SK-N-SH (cell line): ENCODE measurements at places on chromosomes 7 and 10. TPM values are rescaled to one million over a fixed set of nuclear protein-coding genes. Genes with fewer than 3 reads are reported as not detected.

DNA sequence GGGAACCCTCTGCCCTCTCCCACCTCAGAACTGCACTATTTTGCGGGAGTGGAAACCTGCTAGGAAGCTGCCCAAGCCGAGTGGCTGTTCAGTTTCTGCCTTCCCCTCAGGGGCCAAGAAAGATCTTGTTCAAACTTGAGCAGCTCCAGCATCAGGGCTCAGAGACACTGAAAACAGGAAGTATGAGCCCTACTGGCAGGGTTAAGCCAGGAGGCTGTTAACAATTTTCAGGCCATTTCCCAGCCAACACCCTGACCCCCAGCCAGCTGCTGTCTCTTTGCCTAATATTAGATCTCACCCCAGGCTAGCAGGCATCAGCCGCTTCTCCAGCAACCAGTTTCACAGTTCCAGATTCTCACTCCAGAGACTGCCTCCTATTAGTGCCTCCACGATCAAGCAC is 9.2 kb downstream of the PLAU start:
- no peak overlapping the region for H3K4me3 ChIP-seq
- H3K27me3 ChIP-seq, result no peaks in the 10 kb centered on the region
- peaks cover 4% of the 10 kb centered on the region; the same call in 1 of the 2 replicates for H3K4me1 ChIP-seq
- peak; percentile 64 for DNase-seq
- peaks cover 9% of the 10 kb centered on the region; the same call in 1 of the 2 replicates for H3K36me3 ChIP-seq

DNA sequence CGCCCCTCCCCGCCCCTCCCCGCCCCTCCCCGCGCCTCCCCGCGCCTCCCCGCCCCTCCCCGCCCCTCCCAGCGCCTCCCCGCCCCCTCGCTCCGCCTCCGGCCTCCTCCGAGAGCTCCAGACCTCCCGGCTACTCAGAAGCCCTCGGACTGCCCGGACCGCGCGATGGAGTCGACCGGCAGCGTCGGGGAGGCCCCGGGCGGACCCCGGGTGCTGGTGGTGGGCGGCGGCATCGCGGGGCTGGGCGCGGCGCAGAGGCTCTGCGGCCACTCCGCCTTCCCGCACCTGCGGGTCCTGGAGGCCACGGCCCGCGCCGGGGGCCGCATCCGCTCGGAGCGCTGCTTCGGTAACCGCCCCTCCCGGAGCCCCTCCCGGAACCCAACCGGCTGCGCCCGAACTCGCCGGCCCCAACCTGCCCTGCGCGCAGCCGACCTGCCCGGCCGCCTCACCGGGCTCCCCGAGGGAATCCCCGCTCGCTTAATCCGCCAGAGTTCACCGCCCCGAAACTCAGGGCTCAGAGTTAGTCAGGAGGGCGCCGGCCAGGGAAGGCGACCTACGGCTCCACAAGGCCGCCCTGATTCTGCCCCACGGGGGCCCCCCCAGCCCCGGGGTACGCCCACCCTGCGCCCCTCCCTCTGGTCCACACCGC is at the start of gene PAOX:
Gene PAOX (plus strand): TSS at position 111 of the 649 bp plus-strand sequence. CDS start 55 bp downstream, at position 166.
- H3K27me3 ChIP-seq, result no peaks in the 10 kb centered on the region
- H3K27ac ChIP-seq, result peak within 1 kb of the TSS; percentile 67; the same call in 1 of the 2 replicates
- peak; percentile 93 for DNase-seq
- H3K4me3 ChIP-seq, result peak within 1 kb of the TSS; percentile 76

- H3K4me1 ChIP-seq, result no peaks in the 10 kb centered on the region
- H3K4me3 ChIP-seq, result no peak overlapping the region
- H3K27ac ChIP-seq, result no peak overlapping the region
- DNase-seq, result no peak
These were observed 61.0 kb upstream of the TMEM248 start for GRCh38 chr7:66859794-66860645.

- H3K36me3 ChIP-seq, result no peaks in the 10 kb centered on the region
- no peak overlapping the region for H3K27ac ChIP-seq
- H3K27me3 ChIP-seq, result no peaks in the 10 kb centered on the region
- DNase-seq, result no peak
- H3K4me1 ChIP-seq, result no peaks in the 10 kb centered on the region
- H3K4me3 ChIP-seq, result no peak overlapping the region
These were observed 49.7 kb downstream of the SDHAF3 start for GRCh38 chr7:97167176-97167575.

GRCh38 chr10:82925547-82925946 is 1050.6 kb downstream of the NRG3 start:
- DNase-seq, result no peak
- no peaks in the 10 kb centered on the region for H3K36me3 ChIP-seq
- H3K4me3 ChIP-seq, result no peak overlapping the region
- no peaks in the 10 kb centered on the region; the same call in none of the 2 replicates for H3K4me1 ChIP-seq
- H3K27ac ChIP-seq, result peak overlapping the region; percentile 79; the same call in 1 of the 2 replicates
- no peaks in the 10 kb centered on the region for H3K27me3 ChIP-seq

GRCh38 chr10:6751363-6751762 is 171.3 kb upstream of the PRKCQ start:
- H3K4me3 ChIP-seq, result no peak overlapping the region
- no peaks in the 10 kb centered on the region for H3K36me3 ChIP-seq
- no peaks in the 10 kb centered on the region for H3K27me3 ChIP-seq
- H3K27ac ChIP-seq, result no peak overlapping the region
- H3K4me1 ChIP-seq, result peaks cover 23% of the 10 kb centered on the region; the same call in 1 of the 2 replicates

GRCh38 chr7:78307892-78308291 is 509.3 kb downstream of the PHTF2 start:
- H3K27me3 ChIP-seq, result no peaks in the 10 kb centered on the region
- no peaks in the 10 kb centered on the region for H3K36me3 ChIP-seq
- no peak overlapping the region for H3K27ac ChIP-seq
- H3K4me1 ChIP-seq, result no peaks in the 10 kb centered on the region
- no peak overlapping the region for H3K4me3 ChIP-seq
- DNase-seq, result no peak

DNA sequence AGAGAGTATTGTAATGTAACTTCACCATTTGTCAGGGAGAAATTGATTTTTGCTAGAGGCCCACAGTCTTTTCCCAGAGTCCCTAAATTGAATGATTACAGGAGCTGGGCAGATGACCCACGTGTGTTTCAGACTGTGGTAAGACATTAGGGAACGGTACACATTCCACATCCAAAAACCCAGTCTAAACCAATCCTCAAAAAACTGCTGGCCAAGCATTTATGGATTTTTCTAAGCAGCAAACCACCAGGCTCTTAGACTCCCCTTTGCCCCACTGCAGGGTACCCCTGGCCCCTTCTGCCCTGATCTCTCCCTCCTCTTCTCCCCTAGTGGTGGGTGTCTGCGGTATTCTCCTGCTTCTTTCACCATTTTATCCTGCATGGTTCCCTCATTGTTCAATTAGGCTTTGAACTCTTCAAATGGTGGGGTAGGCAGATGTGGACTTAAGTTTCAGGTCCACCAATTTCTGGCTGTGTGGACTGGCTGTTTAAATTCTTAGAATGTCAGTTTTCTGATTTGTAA is 135.5 kb upstream of the SORCS3 start:
- H3K36me3 ChIP-seq, result no peaks in the 10 kb centered on the region
- H3K4me3 ChIP-seq, result no peak overlapping the region
- no peak for DNase-seq
- H3K27me3 ChIP-seq, result no peaks in the 10 kb centered on the region
- no peak overlapping the region for H3K27ac ChIP-seq
- H3K4me1 ChIP-seq, result peaks cover 22% of the 10 kb centered on the region

DNA sequence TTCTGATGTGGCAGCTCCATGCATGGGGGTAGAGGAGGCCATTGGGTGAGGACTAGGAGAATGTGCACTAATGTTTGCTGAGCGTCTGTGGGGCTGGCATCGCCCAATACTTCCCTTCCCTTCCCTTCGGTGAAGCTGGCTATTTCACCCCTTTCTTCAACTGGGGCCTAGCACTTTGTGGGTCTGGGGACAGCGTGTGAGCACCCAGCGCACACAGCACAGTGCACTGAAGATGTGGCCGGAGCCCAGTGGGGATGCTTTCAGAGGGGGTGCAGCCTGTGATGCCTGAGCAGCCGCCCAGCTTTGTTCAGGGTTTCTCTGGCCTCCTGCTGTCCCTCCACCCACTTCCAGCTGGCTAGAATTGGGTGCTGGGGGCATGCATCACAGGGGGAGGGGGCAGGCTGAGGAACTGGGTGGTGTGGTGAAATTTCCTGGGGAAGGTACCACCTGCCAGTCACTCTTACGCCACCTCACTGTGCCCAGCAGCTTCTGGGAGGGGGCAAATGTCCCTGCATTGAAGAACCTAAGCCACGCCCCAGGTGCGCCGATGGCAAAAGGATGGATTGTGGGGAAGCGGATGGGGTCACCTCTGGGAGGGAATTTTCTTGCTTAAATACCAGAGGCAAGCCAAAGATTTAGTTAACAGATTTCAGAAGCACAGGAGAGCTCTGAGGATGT is 45.5 kb downstream of the CLEC2L start:
- DNase-seq, result no peak
- peaks cover 26% of the 10 kb centered on the region for H3K36me3 ChIP-seq
- H3K27me3 ChIP-seq, result no peaks in the 10 kb centered on the region
- H3K4me3 ChIP-seq, result no peak overlapping the region
- no peaks in the 10 kb centered on the region for H3K4me1 ChIP-seq

PRLHR gene
- polyA plus RNA-seq, result 0.03 TPM in 1 of 2 replicates, not detected in the other

GRCh38 chr10:510415-510881 is 179.0 kb downstream of the DIP2C start:
- H3K27me3 ChIP-seq, result no peaks in the 10 kb centered on the region
- peaks cover 3% of the 10 kb centered on the region; the same call in 1 of the 2 replicates for H3K36me3 ChIP-seq
- H3K27ac ChIP-seq, result no peak overlapping the region; the same call in 1 of the 2 replicates
- DNase-seq, result no peak
- H3K4me1 ChIP-seq, result peaks cover 8% of the 10 kb centered on the region; the same call in 1 of the 2 replicates

MALRD1 gene
- polyA plus RNA-seq, result not detected in 2 replicates

- H3K4me1 ChIP-seq, result peaks cover 7% of the 10 kb centered on the region; the same call in 1 of the 2 replicates
- no peak overlapping the region for H3K4me3 ChIP-seq
- no peak for DNase-seq
- no peaks in the 10 kb centered on the region for H3K27me3 ChIP-seq
These were observed 479.8 kb downstream of the ADRA2A start for GRCh38 chr10:111556666-111557065.

GRCh38 chr10:132634947-132635271 is 97.3 kb downstream of the INPP5A start:
- H3K4me1 ChIP-seq, result no peaks in the 10 kb centered on the region
- no peaks in the 10 kb centered on the region for H3K27me3 ChIP-seq
- H3K36me3 ChIP-seq, result no peaks in the 10 kb centered on the region
- DNase-seq, result no peak
- no peak overlapping the region for H3K4me3 ChIP-seq
- H3K27ac ChIP-seq, result no peak overlapping the region

PCLO gene
- polyA plus RNA-seq, result 0.51 and 0.76 TPM in 2 replicates

ANKRD1 gene
- polyA plus RNA-seq, result 41.7 and 72.8 TPM in 2 replicates

DNA sequence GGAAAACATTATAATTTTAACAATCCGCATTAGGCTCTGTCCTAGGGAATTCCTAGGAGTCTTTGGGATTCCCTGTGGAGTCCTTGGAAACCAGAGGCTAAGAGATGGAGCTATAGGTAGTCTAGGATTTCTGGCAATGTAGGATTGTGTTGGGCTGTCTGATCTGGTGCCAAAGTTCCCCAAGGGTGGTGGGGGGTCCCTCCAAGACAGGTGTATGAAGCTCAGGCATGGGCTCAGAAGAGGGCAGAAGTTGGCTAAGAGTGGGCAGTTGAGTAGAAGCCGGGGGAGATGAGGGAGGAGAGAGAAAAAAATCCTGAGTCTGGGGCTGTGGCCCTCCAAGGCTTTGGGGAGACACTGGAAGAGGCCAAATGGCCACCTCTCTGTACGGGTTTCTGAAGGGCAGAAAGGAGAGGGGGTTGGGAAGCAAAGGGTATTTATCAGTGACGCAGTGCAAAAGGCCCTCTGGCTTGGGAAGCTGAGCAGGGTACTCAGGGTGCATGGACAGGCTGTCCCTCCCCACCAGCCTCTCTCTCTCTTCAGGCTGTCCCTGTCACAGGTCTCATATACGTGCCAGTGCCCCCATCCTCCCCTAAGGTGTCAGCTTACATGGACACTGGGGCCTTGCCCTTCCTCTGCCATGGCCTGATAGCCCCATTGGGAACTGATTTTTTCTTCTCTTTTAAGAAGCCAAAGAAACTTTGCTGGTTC is 929 bp downstream of the HOXA6 start:
- peak; percentile 29 for DNase-seq
- peaks cover 100% of the 10 kb centered on the region for H3K27me3 ChIP-seq
- H3K27ac ChIP-seq, result no peak overlapping the region
- no peak overlapping the region for H3K4me3 ChIP-seq
- no peaks in the 10 kb centered on the region for H3K36me3 ChIP-seq

DNA sequence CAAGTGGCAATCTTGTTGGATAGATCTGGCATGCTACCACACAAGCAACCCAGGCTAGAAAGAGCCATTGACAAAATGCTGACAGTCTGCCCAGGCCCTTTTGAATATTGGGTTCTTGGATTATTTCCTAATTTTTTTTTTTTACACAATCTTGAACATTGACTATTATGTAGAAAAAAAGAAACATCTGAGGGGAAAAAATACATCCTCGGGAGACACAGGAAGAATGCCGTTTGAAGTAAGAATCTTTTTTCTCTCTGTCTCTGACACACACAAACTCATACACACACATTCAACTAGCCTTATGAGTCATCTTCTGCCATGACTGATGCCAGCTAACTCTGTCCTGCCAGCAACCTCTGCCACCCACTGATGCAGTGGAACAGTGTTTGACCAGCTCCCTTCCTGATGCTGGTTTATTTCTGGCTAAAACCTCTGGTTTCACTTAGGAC is 47.2 kb downstream of the SORBS1 start:
- H3K27ac ChIP-seq, result no peak overlapping the region
- peaks cover 6% of the 10 kb centered on the region; the same call in 1 of the 2 replicates for H3K4me1 ChIP-seq
- H3K27me3 ChIP-seq, result no peaks in the 10 kb centered on the region

GRCh38 chr10:78776756-78777155 is 292.0 kb upstream of the ZMIZ1 start:
- peaks cover 15% of the 10 kb centered on the region; the same call in 1 of the 2 replicates for H3K4me1 ChIP-seq
- no peaks in the 10 kb centered on the region for H3K36me3 ChIP-seq
- H3K27ac ChIP-seq, result no peak overlapping the region
- no peaks in the 10 kb centered on the region for H3K27me3 ChIP-seq

- H3K36me3 ChIP-seq, result no peaks in the 10 kb centered on the region
- DNase-seq, result no peak
- no peaks in the 10 kb centered on the region for H3K27me3 ChIP-seq
- no peak overlapping the region for H3K4me3 ChIP-seq
- peaks cover 10% of the 10 kb centered on the region for H3K4me1 ChIP-seq
These were observed 428.6 kb downstream of the DPP6 start for GRCh38 chr7:154480817-154481216.

GRCh38 chr10:30893208-30893607 is 138.5 kb downstream of the ZNF438 start:
- no peak overlapping the region for H3K4me3 ChIP-seq
- no peak overlapping the region for H3K27ac ChIP-seq
- H3K27me3 ChIP-seq, result no peaks in the 10 kb centered on the region
- no peak for DNase-seq
- H3K36me3 ChIP-seq, result no peaks in the 10 kb centered on the region

MSMB gene
- not detected in 2 replicates for polyA plus RNA-seq

GRCh38 chr10:119026301-119027110 is 3.0 kb upstream of the NANOS1 start:
- no peak overlapping the region for H3K4me3 ChIP-seq
- peaks cover 50% of the 10 kb centered on the region for H3K4me1 ChIP-seq
- H3K27me3 ChIP-seq, result no peaks in the 10 kb centered on the region
- DNase-seq, result no peak

GRCh38 chr10:50464004-50464409 is 159.7 kb downstream of the SGMS1 start:
- no peaks in the 10 kb centered on the region for H3K27me3 ChIP-seq
- DNase-seq, result no peak
- H3K4me1 ChIP-seq, result no peaks in the 10 kb centered on the region

ATOH7 gene
- polyA plus RNA-seq, result 0.08 and 0.12 TPM in 2 replicates
